ENCODE measurements at places on chromosomes 12 and 14.

DNA sequence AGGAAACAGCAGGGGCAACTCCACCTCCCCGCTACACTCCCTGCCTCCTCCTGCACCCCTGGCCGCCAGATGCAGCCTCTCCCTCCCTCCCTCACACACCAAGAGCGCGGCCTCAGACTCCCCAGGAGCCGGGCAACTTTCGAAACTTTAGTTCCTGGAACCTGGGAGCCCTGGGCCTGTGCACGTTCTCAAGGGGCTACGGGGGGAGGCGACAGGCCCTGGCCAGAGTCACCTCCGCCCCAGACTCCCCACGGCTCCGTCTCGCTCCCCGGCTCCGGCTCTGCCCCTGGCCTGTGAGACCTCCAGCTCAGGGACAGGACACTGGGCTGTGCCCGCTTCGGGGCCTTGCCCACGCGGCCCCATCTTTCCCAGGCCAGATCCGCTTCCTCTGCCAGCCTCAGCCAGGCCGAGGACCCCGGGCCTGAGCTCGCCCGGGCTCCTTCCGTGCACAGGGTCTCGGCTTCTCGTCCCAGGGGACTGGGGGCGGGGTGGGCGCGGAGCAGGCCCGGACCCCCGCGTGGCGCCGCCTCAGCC, 5.5 kb downstream of the AMN start:
- DNase-seq = no peak

DNA sequence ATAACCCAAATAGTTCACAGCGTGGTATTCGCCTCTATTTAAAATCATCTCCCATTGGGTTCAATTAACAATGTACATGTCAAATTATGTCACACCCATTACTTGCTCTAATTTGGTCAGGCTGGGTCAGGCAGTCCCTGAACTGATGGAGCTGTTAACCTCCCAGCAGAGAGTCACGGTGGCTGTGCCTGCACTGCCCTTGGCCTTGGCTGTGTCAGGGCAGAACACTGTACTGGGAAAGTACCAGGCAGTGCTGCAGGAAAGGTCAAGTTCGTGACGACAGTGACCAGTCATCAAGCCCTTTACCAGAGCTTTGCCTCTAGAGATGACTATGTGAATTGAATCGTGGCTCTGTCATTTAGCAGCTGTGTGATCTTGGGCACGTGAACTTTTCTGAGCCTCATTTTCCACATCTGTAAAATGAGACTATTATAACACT, 100.0 kb downstream of the ARF6 start:
- DNase-seq = no peak

GRCh38 chr14:23376482-23377197, at the start of gene CMTM5:
Gene CMTM5, plus strand, starts transcription at chr14:23377046. Its CDS starts 206 bp downstream, at chr14:23377252.
- DNase-seq = no peak

GRCh38 chr12:57366315-57366714, 64.5 kb downstream of the R3HDM2 start:
- DNase-seq = no peak

DNA sequence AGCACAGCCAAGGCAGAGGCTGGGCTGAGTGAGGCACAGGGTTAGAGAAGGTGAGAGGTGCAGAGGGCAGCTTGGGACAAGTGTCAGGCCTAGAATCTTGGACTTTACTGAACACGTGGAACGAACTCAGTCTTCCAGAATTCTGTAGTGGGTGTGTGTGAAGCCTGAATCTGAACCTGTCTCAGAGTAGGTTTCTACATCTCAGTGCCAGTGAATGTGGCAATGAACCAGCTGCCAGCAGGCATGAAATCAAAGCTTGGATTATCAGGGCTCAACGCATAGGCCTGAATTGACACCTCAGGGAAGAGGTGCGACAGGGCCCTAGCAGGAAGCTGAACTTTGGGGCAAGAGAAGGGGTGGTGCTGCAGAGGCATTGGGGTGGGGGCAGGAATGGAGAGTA, 104.6 kb downstream of the SAMD4A start:
- DNase-seq = no peak

GRCh38 chr12:2627076-2627834, 167.5 kb upstream of the FKBP4 start:
- no peak for DNase-seq

DNA sequence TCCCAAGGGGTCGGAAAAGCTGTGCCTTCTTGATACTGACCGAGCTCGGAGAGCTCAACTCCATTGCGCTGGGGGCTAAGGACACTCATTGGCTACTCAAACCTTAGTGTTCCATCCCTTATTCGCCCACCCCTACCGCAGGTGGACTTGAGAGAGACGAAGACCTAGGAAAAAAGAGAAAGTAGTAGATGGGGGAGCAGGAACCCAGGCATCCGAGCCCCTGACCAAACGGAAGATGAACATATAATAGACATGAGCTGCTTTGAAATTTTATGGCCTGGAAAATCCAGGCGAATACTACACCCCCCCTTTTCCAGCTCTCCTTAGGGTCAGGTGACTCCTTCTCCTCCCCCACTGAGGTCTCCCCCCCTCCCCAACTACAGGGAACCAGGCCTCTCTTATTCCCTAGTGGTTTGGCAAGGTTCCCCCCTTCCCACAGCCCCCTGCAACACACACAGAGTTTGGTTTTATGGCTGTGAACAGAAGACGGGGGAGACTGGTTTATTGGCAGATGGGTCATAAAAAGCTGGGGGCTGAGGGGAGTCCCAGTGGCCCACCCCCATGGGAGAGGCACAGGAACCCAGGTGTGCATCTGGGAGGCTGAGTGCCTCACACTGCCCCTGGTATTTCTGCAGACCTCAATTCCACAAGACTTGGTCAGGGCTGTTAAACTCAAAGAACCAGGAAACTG, 1.6 kb downstream of the GDF11 start:
- DNase-seq = no peak

DNA sequence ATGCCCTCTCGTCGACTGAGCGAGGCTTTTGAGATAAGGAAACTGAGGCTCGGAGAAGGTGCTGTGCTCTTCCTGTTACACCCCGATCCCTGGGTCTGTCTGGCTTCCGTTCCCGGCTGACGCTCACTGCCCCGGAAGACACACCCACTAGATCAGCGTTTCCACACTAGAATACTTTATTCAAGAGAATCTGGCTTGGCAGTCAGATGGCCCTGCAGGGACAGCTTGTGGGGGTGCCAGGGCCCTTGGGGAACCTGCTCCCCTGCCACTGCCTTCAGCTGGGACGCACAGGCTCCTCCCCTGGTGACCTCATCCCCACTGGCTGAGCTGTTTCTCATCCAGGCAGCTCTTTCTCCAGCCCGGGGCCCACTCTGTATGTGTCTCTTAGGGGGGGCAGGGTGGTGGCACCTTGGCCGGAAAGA, 13.7 kb downstream of the PGF start:
- peak; percentile 29 for DNase-seq

DNA sequence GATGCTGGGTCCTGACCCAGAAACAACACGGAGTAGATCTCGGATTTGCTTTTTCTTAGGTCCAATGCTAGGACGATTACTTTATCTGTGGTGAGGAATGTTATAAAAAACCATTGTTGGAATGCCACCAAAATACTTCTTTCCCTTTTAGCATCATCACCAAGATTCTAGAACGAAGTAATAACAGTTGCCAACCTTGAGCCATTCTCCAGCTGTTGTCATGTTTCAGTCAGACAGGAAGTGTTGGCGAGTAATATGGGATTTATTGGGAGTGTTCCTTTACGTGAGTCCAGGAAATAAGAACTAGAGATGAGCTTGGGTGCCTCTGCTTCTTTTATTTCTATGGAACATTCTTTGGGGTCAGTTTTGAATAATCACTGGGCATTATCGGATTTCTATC, 892.9 kb downstream of the DIO2 start:
- DNase-seq = no peak

GRCh38 chr12:78155546-78155945, 324.9 kb downstream of the NAV3 start:
- DNase-seq = no peak

GRCh38 chr12:18302809-18303430, 41.6 kb downstream of the PIK3C2G start:
- DNase-seq = no peak

DNA sequence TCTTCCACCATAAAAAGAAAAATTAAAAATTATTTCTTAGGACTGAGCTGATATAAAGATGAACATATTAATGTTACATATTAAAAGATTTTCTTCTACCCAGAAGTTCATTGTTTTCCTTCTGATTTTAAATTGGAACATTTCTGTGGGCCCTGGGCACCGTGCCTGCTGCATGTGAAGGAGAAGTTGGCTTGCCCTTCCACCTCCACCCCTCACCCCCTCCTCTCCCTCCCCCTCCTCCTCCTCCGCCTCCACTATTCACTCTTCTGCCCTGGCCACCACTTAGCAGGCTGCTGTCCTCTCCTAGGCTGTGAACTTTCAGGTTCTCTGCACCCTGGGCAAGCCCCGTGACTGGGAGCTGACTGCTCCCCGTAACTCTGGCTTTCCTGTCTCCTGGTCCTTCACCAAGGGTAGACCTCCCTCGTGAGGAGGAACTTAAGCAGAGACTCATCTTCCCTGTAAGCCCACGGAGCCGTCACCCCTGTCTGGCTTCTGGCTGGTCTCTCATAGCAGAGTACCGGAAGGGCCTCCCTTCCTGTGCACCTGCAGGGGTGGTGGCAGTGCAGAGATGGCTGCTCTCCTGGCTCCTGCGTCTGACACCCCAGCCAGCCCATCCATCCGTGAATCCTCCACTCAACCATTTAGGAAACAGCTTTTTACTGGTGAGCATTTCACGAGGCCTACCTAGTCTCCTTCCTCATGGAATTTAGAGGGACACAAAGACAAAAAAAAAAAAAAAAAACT, 12.8 kb downstream of the TUNAR start:
- no peak for DNase-seq

GRCh38 chr12:123829561-123829960, 67.5 kb downstream of the DNAH10 start:
- no peak for DNase-seq

- no peak for DNase-seq
These were observed 257.0 kb downstream of the IPO8 start for GRCh38 chr12:30438601-30439041.

DNA sequence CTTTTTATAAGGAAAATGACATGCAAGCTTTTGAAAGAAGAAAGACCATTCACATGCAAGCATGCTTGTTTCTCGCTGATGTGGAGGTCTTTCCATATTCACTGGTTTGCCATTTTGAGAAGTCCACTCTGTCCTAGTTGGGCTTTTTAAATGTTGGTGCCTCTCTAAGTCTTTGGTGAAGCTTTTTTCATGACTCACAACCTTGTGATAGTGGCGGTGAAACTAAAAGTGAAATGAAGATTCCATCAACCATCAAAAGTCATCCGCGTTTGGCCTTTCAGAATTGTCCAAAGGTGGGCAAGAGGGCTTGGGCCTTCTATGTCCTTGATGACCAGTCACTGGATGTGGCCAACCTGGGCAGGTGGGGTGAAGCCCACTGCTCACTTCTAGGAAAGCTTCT, 4.3 kb downstream of the LRRC74A start:
- DNase-seq = no peak

DNA sequence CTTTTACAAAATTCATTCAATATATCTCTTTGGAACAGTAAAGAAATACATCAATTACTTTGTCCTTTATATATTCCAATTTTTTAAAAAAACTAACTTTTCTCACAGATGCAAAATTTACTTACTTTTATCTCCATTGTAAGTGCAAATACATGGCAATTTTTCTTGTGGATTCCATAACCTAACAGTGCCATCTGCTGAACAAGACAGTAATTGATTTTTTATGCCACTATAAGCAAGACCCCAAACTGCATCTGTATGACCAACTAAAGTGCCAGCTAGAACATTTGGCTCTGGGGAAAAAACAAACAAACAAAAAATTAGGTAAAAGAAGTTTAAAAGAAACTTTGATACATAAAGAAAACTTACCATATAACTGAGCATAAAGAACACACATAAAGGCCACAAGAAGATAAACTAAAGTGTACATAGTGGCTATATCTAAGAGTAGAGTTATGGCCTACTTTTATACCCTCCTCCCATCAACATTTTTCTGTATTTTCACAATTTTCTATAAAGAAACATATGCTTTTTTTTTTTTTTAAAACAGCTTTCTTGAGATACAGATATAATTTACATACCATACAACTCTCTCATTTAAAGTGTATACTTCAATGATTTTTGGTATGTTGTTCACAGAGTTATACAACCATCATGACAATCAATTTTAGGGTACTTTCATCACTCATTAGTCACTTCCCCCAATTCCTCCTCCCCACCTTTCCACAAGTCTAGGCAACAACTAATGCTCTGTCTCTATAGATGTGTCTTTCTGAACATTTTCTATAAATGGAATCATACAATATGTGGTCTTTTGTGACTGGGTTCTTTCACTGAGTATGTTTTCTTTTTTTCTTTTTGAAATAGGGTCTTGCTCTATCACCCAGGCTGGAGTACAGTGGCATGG, 32.6 kb downstream of the COCH start:
- DNase-seq = no peak

DNA sequence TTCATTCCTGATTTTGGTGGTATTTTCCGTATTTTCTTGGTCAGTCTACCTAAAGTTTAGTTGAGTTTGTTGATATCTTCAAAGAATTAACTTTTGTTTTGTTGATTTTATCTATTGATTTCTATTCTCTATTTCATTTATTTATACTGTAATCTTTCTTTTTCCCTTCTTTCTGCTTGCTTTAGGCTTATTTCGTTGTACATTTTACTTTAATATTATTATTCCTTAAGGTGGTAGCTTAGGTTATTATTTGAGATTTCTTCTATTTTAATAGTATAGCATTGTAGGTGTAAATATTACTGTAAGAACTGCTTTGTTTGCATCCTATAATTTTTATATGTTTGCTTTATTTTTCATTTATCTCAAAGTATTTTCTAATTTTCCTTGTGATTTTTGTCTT, 21.4 kb upstream of the KLRF1 start:
- no peak for DNase-seq

GRCh38 chr14:67517083-67517482, 16.0 kb upstream of the PLEKHH1 start:
- no peak for DNase-seq

- DNase-seq = no peak
These were observed 893.2 kb downstream of the SLC16A7 start for GRCh38 chr12:60489071-60489470.

GRCh38 chr12:33156042-33156441, 259.5 kb upstream of the PKP2 start:
- DNase-seq = no peak

Data from stimulated activated CD4-positive, alpha-beta T cell treated with anti-CD3 and anti-CD28 coated beads, Interleukin-15, amount 100 ng/mL, for 1 hour (primary cell).